ENCODE measurements at places on chromosomes 1 and 21.

DNA sequence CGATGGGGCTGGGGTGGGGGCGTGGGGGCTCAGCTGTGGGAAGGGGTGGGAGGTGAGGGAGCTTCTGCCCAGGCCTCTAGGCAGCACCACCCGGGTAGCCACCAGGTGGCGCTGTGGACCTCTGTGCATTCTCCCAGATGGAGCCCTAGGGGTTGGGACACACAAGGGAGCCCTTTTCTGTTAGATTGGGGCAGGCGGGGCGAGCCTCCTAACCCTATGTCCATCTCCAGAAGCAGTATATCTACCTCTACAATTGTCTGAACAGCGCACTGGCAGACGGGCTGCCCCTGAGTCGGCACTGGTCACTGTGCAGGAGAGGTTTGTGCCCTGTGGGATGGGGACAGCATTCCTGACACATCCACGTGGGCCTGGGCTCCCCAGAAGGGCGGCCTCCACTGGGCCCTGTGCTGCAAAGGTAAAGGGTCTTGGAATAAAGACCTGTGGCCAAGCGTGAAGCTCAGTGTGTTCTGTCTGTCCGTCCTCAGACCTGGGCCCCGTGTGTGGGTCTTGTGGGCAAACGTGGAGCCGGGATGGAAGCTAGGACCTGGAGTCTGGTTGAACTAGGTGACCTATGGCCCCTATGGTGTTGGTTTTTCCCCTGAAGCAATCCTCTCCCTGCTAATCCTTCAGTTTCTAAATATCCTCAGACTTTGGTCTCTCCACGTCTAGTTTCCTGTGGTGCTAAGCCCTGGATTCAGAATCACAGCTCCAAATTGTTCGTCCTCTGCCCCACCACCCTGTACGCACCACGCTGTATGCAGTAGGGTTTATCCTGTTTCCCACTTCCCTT lies 4.4 kb upstream of the LGR6 start:
- peak; percentile 82 for DNase-seq

DNA sequence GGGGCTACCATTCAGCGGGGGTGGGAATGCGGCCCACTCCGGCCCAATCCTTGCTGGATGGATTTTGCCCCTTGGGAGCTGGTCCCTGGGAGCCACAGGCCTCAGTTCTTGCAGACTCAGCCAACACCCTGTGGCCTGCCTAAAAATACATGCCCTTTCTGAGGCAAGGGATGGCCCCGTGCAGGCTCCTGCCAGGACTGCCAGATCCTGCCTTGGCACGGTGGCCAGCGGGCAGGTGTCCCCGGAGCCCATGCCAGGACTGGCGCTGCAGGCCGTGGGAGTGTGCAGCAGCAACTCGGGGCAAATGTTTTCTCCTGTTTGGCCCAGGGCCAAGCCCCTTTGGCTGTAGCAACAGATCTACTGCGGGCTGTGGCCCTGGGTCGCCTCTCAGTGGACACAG lies 1.6 kb upstream of the PANK4 start:
- DNase-seq, result no peak

DNA sequence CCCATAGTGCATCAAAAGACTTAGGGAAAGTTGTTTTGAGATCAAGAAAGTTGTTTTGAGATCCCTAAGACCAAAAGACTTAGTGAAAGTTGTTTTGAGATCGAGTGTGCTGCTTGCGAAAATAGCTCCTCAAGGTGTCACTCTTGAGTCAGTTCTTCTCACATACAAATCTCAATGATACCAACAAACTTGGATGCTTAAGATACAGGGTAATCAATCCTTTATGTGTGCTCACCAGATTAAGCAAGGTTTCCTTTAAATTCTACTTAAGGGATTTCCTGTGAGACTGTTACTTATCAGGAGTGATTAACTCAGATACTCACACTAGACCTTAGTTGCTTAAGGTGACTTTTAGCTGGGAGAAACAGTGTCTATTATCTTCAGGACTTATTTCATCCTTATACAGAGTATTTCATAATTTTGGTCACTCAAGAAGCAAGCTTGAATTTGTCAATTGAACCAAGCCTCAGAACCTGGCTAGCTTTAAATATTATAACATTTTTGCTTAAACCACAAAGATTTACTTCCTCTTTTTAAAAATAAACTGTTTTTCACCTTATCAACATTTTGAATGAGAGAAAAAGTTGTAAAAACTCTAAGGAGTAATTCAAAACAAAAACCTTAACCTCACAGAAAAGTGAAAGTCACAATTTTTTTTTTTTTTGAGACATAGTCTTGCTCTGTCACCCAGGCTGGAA lies 8.0 kb upstream of the RLF start:
- DNase-seq, result no peak

- DNase-seq, result no peak
Observed at GRCh38 chr21:25837533-25838265, 102.9 kb downstream of the GABPA start.

DNA sequence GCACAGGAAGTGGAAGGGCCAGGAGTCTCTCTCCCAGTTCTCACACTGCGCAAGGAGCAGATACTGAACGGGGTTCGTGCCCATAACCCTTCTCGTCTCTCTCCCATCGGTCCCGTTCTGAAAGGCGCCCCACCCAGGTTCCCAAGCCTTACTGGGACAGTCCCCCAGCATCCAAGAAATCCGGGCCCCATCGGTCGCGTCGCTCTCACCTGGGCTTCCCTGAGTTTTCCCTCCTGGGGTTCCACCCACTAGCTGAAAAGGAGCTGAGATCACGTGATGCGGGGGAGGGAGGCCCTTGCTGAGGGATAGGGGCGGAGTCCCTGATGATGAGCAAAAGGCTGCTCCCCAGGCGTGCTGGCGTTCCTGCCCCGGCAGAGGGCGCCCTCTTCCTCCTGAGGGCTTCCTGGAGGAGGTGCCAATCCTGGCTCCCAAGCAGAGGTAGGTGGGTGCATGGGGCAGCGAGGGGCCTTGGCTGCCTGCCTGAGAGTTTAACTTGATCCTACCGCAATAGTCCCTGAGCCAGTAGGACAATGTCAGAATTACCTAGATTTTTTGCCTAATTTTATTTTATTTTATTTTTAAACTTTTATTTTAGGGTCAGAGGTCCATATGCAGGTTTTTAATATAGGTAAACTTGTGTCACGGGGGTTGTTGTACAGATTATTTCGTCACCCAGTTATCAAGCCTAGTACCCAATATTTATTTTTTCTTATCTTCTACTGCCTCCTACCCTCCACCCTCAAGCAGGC lies at the start of gene SPOCD1:
TSS of gene SPOCD1 (minus strand) at position 271 of the 749 bp plus-strand sequence. CDS start 689 bp downstream, outside the sequence.
- DNase-seq, result peak; percentile 88

DNA sequence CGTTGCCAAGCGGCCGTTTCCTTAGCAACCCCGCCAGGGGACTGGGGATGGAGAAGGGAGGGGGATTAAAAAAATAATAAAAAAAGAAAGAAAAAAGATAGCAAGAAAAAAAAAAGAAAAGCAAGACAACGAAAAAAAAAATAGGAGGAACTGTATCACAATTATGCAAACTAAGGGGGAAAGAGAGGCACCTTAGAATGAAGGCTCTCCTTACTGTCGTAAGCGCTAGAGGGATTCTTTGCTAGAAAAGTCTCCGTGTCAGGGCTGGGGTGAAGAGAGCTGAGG lies 625 bp upstream of the NEGR1 start:
- no peak for DNase-seq

- no peak for DNase-seq
Observed at GRCh38 chr1:204584699-204585372, 68.6 kb downstream of the MDM4 start.

- DNase-seq, result no peak
Observed at GRCh38 chr1:68158837-68159236, 73.5 kb downstream of the WLS start.

DNA sequence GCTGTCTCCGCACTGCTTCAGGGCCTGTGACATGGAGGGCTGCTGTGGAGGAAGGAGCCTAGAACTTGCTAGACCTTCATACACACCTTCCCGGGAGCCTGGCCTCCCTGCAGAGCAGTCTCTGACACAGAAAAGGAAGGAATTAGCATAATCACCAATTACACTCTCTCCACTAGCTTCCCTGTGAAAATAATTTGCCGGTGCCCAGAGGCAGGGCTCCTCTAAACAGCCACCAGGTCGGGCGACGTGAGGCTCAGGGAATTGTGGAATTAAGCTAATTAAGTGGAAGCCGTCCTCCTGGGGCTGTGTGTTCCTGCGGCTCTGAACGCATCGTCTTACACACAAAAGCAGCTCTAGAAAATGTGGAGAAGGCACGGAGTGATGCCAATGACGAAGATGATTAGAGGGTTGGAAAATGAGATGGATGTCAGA lies 82.6 kb downstream of the NENF start:
- DNase-seq, result no peak

DNA sequence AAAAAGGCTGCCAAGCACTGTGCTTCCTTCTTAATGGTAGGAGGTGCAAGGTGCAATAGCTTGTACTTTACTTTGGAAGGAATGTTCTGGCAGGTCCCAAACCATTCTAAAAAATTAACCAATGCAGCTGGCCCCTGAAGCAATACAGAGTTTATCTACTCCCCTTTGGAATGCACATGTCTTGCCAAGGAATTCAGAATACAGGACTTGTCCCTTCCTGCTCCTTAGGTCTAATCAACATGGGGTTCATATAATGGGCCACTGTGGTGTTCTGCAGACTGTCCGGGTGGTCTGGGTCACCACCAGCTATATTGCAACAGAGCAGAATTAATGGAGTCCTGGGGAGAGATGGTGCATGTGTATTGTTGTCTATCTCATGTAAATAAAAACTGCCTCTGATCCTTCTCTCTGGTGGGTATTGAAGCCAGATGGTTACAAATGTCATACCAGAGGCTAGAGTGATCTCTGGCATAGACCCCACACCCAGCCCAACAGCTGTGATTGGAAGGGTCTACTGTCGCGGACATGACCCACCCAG lies 112.8 kb downstream of the RIPK4 start:
- DNase-seq, result no peak

DNA sequence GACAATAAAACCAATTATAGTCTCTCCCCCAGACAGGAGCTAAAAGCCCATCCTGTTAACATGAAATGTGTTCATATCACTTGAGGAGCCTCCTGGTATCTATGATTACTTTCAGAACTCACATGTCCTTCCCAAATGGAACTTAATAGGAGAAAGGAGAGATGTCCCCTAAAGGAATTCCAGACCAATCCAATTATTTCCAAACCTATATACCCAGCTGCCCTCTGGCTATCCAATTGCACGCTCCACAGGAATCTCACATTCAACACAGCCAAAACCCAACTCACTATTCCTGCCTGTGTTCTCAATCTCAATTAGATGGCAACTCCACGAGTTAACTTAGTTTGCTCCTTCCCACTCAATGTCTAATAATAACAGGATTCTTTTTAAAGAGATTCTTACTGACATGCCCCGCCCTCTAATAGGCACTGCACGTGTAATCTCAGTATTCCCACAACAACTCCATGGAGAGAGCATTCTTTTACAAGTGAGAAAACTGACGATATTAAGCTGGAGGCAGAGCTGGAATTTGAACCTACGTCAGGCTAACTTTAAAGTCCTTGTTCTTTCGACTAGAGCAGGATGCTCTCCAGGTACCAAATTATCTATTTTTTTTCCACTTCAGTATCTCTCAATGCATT lies 59.1 kb upstream of the SEC16B start:
- DNase-seq, result no peak

- no peak for DNase-seq
Observed at GRCh38 chr1:188355082-188355481, 1526.3 kb downstream of the PLA2G4A start.

GRCh38 chr1:98331243-98331642 lies 330.3 kb upstream of the SNX7 start:
- no peak for DNase-seq

GRCh38 chr1:151411884-151412283 lies 12.5 kb downstream of the PSMB4 start:
- no peak for DNase-seq

DNA sequence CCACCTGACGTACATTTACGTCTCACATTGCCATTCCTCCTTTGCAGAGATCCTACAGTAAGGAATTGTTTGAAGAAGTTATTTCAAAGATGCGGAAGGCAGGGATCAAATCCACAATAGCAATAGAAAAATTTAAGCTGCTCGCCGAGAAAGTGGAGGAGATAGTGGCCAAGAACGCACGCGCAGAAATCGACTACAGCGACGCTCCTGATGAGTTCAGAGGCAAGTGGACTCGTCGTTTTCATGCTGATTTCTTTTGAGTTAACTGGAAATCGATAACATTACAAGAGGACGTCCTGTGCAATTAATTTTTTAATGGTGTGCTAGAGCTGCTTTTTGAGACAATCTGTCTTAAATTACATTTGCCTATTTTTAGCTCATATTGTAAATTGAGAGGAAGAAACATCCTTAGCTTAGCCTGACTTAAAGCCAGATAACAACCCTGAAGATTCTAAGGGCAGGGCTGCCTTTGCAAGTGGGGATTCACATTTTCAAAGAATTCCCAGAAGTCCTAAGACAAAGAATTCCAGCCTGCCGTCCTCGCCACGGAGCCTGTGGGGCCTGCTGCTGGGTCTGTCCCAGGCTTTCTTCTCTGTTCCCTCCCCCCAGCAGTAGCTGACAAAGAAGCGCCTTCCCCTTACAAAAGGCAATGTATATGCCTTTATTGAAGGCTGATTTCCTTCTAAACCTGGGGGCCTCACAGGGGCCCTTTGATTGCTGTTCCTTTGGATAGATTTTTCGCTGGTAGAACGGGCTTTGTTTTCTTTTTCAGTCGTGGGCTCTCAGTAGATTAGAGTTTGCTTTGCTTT lies 31.6 kb upstream of the KIF1B start:
- no peak for DNase-seq

DNA sequence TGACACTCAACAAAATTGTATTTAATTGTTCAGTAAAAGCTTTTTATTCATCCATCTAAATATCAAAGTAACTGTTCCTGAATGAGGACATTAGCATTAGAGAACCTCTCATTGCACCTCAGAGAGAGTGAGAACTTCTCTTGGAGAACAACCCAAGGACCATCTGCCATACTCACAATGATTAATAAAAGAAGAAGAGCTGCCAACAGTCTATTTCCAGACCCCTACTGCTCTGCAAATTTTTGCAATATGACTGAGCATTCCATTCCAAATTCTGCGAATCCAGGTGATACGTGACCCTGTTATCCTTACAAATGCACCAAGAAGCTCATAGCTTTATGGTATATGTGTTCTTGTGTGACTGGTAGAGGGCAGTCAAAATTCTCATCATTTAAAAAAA lies 422.5 kb downstream of the NEGR1 start:
- no peak for DNase-seq

DNA sequence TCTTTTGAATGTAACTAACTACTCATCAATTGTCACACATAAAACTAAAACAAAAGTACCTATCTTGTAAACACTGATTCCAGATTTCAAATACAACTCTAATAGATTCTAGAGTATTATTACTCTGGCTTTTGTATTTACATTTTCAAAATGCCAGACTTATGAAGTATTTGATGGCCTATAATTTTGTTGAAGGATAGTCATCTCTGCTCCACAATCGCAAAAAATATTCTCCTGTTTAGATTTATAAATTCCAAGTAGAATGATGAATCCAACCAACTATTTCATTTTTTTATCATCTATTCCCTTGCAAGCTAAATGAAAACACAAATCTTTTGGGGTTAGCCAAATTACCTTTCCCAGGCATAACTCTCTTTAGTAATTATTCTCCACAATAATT lies 75.0 kb upstream of the GUCA2A start:
- DNase-seq, result no peak

GRCh38 chr1:157915859-157916258 lies 74.3 kb upstream of the CD5L start:
- no peak for DNase-seq

- no peak for DNase-seq
Observed at GRCh38 chr1:53669621-53670191, 69.3 kb downstream of the GLIS1 start.

All from activated T-cell treated with anti-CD3 and anti-CD28 coated beads, Interleukin-2, amount 50 U/mL, for 1 hour (primary cell).